ENCODE measurements at places on chromosomes 16 and 17. TPM values are rescaled to one million over a fixed set of nuclear protein-coding genes. Genes with fewer than 3 reads are reported as not detected.

EPN3 gene
- total RNA-seq: 13.7 TPM

TBC1D3E gene
- not detected for total RNA-seq

DNA sequence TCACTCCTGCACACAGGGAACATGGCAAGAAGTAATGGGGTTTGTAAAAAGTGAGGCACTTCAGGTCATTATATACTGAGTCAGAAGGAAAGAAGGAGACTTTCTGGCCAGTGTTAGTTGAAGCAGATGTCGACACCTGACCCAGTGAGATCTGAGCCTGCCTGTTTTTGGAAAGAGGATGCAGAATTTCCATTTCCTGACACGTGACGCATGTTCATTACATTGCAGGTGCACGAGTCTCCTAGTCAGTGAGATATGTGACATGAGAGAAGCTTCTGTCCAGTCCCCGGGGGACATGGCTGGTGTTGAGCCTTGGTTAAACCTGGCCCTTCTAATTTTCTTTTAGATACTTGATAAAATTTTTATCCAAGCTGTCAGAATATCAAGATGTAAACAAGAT, 62.3 kb downstream of the ELAC2 start:
- no peak for DNase-seq
- no peak overlapping the region for H3K27ac ChIP-seq
- no peaks in the 10 kb centered on the region for H3K27me3 ChIP-seq
- H3K4me3 ChIP-seq: no peak overlapping the region
- H3K4me1 ChIP-seq: no peaks in the 10 kb centered on the region

DNA sequence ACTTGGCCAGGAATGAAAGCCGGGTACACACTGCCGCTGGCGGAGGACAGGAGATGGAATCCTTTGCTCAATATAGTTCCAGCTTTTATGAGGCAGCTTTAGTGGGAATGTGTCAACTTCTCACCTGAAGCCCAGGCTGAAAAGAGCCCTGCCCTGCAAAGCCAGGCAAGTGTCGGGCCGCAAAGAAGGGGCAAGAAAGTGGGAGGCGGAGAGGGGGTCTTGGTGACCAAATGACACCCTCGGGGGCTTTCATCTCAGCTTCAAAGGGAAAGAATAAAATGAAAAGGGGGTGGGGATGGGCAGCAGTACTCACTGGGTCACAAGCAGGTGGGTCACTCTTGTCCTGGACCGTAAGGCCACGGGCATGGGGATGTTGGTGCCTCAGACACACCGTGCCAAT, 62.9 kb downstream of the C16orf95 start:
- H3K27me3 ChIP-seq: no peaks in the 10 kb centered on the region
- H3K27ac ChIP-seq: no peak overlapping the region
- no peaks in the 10 kb centered on the region for H3K4me1 ChIP-seq
- H3K36me3 ChIP-seq: no peaks in the 10 kb centered on the region

TBC1D16 gene
- total RNA-seq: 104 TPM

OTOA gene
- 0.17 TPM for total RNA-seq

PKMYT1 gene
- total RNA-seq: 100 TPM

DNA sequence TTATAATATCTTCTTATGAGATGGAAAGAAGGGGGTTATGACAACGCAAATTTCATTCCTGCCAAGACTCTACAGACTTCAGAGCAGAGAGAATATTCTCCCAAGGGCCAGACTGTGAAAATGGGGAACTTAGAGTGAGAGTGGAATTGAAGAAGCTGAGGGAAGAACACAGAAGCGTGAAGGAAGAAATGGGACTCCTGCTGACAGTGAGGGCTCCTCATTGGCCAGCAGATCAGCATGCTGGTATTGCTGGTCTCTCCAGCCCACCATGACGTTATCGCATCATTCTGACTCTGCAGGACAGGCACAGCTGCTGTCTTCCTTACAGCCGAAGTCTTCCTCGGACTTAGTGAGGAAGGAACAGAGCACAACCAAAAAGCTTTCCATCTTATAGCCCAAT, 24.3 kb downstream of the CCL4 start:
- no peak overlapping the region for H3K27ac ChIP-seq
- H3K4me3 ChIP-seq: no peak overlapping the region
- H3K4me1 ChIP-seq: peaks cover 15% of the 10 kb centered on the region
- no peaks in the 10 kb centered on the region for H3K27me3 ChIP-seq
- H3K36me3 ChIP-seq: peaks cover 15% of the 10 kb centered on the region
- DNase-seq: no peak

DNA sequence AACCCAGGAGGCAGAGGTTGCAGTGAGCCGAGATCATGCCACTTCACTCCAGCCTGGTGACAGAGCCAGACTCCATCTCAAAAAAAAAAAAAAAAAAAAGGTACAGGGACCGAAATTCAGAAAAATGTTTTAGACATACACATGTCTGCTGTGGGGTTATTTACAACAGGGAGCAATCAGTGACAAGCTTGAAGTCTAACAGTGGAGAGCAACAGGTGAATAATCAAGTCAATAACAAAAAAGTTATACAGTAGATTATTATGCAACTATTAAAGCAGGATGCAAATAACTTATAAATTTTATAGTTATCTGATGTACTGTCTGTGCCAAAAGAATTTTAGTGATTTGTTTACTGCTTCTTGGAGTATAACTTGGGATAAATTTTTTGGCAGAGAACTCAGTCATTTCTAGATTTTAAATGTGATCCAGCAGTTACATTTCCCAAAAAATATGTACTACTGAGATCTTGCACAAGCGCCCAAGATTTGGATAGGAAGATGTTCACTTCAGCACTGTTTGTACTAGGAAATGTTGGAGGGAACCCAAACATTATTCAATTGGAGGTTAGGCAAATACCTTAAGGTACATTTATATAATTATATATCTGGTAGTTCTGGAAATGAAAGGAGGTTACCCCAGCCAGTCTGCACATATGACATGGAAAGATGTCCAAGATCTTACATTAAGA, 34.1 kb downstream of the EEF2K start:
- no peaks in the 10 kb centered on the region for H3K27me3 ChIP-seq
- H3K36me3 ChIP-seq: no peaks in the 10 kb centered on the region

- no peaks in the 10 kb centered on the region for H3K27me3 ChIP-seq
- H3K4me3 ChIP-seq: no peak overlapping the region
- peak; percentile 12 for DNase-seq
- no peaks in the 10 kb centered on the region for H3K36me3 ChIP-seq
- H3K27ac ChIP-seq: no peak overlapping the region
These were observed 254.3 kb downstream of the WWOX start for GRCh38 chr16:78353640-78354275.

HES7 gene
- 0.14 TPM for total RNA-seq

DNA sequence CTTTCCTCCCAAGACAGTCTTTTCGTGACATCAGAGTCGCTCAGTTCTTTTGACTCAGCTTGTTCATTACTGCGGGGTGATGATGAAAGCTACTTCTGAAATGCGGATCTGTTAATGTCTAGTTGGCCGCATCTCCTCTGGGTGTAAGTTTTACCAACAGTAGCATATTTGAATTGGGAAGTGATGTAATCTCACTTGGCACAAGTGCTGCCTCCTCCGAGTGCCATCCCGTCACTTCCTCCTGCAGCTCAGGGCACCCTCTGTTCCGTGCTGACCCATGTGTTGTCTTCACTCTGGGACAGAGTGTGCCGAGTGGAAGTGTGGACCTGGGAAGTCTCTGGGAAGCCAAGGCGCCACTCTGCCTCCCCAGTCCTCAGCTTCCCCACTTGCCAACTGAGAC, 8.9 kb downstream of the ADAD2 start:
- H3K27ac ChIP-seq: no peak overlapping the region
- H3K4me1 ChIP-seq: no peaks in the 10 kb centered on the region
- H3K27me3 ChIP-seq: no peaks in the 10 kb centered on the region
- no peak for DNase-seq
- H3K36me3 ChIP-seq: no peaks in the 10 kb centered on the region

DNA sequence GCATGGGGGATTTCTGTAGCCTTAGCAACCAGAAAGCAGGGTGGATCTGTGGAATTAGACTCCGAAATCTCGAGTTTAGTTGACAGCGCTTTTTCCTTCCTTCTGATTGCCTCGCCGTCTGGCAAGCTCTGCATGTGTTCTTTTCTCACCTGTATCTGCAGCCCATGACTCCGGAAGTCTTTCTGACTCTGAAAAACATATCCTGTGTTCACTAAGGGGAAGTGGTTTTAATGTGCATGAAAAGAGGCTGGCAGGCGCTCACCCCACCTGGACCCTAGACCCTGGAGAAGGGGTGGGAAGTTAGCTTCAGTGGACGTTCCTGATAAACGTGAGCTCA, 158.5 kb downstream of the RPTOR start:
- H3K27me3 ChIP-seq: no peaks in the 10 kb centered on the region
- DNase-seq: no peak
- H3K27ac ChIP-seq: 0 out of 2 replicates have a peak overlapping the region, but pooled peaks have one; percentile 19
- H3K36me3 ChIP-seq: no peaks in the 10 kb centered on the region

SLFN12L gene
- total RNA-seq: not detected

GRCh38 chr16:11100239-11100750, 155.7 kb downstream of the SOCS1 start:
- H3K36me3 ChIP-seq: no peaks in the 10 kb centered on the region
- no peak overlapping the region for H3K4me3 ChIP-seq
- H3K27ac ChIP-seq: no peak overlapping the region
- H3K4me1 ChIP-seq: peaks cover 4% of the 10 kb centered on the region
- peak; percentile 68 for DNase-seq

GRCh38 chr17:33469911-33470310, 176.8 kb upstream of the ASIC2 start:
- no peaks in the 10 kb centered on the region for H3K36me3 ChIP-seq
- no peak overlapping the region for H3K27ac ChIP-seq
- peaks cover 4% of the 10 kb centered on the region for H3K4me1 ChIP-seq
- DNase-seq: no peak

KRT14 gene
- total RNA-seq: not detected

DNA sequence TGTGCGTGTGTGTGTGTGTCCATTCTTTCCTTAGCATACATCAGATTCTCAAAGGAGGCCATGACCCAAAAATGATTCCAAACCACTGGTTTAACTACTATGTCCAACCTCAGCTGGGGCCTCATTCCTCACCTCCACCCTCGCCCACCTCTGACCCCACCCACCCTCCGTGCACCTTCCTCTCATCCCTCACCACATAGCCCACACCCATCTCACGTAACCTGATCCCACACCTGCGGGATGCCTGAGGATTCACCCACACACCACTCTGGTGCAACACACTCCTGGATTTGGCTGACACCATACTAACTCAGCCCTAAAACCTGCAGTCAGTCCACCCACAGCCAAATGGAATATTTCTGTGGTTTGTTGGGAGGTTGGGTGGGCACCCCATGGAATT, 3.3 kb upstream of the CSNK2A2 start:
- no peaks in the 10 kb centered on the region for H3K27me3 ChIP-seq
- H3K27ac ChIP-seq: no peak overlapping the region
- no peak overlapping the region for H3K4me3 ChIP-seq
- H3K4me1 ChIP-seq: peaks cover 29% of the 10 kb centered on the region
- peak; percentile 46 for DNase-seq

GRCh38 chr17:77727037-77727615, 231.4 kb upstream of the TNRC6C start:
- no peak for DNase-seq
- H3K36me3 ChIP-seq: no peaks in the 10 kb centered on the region
- no peak overlapping the region for H3K4me3 ChIP-seq
- H3K4me1 ChIP-seq: no peaks in the 10 kb centered on the region

HOXB13 gene
- total RNA-seq: not detected

GRCh38 chr17:73561111-73561510, 83.1 kb downstream of the SDK2 start:
- H3K4me1 ChIP-seq: peaks cover 31% of the 10 kb centered on the region
- H3K27me3 ChIP-seq: no peaks in the 10 kb centered on the region
- no peak for DNase-seq
- no peak overlapping the region for H3K4me3 ChIP-seq
- no peaks in the 10 kb centered on the region for H3K36me3 ChIP-seq

GRCh38 chr17:70187383-70187782, 18.1 kb downstream of the KCNJ2 start:
- H3K27ac ChIP-seq: no peak overlapping the region
- DNase-seq: no peak
- H3K27me3 ChIP-seq: no peaks in the 10 kb centered on the region
- no peaks in the 10 kb centered on the region for H3K36me3 ChIP-seq
- H3K4me1 ChIP-seq: peaks cover 7% of the 10 kb centered on the region
- H3K4me3 ChIP-seq: no peak overlapping the region

DNA sequence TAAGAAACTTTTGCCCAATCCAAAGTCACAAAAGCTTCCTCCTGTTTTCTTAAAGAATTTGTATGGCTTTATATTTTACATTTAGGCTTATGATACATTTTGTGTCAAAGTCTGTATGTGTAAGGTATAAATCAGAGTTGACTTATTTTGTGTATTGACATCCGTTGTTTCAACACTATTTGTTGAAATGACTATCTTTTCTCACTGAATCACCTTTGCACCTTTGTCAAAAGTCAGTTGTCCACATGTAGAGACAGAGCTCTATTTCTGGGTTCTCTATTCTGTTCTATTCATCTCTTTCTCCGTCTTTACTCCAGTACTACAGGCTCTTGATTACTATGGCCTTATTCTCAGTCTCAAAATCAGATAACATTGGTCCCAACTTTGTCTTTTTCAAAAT, 73.2 kb downstream of the C16orf78 start:
- H3K36me3 ChIP-seq: no peaks in the 10 kb centered on the region
- H3K27me3 ChIP-seq: no peaks in the 10 kb centered on the region
- peaks cover 21% of the 10 kb centered on the region for H3K4me1 ChIP-seq
- H3K4me3 ChIP-seq: no peak overlapping the region

All from GM23338 (cell line).